ENCODE measurements at places on chromosomes 1 and 21.

DNA sequence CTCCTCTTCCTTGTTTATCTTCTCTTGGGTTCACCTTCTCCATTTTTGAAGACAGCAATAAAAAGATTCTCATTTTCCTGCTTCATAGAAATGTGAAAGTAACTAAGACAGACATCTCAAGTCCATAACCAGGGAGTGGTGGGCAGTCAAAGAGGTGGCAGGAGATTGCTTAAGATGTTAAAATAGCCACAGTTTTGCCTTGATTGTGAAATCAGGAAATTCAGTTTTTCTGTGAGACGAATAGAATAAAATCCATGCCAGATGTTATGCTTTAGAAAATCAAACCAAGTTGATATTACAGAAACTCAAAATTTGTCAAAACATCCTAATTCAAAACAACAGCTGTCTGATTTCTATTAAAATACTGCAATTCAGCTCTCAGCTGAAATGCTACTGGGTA, 57.2 kb downstream of the TNN start:
- no peak for DNase-seq

DNA sequence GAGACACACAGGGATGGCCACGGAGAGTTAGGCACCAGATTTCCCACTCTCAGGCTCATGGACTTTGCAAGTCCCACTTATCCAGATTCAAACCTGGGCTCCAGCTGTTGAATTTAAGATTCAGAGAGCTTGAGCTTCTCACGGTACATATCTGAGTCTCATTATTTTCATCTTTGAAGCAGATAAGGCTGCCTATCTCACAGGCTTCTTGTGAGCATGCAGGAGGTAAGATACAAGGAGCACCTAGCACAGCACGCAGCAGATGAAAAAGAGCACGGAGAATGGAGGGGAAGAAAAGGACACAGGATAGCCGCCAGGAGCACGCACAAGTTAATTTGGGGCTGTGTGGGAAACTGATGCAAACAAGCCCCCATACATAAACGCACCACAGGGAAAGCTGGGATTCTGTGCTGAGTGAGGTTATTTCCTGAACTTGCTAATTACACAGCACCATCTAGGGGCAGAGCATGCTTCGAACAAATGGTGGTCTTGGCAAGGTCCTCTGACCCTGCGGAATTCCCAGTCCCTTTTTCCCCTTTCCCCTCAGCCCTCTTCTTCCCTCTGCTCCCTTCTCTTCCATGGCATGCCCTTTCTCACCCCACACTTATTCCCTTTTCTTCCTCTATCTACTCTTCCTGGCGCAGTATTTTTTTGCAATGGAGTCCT, 134.7 kb upstream of the VANGL1 start:
- peak; percentile 63 for DNase-seq

- DNase-seq = no peak
Observed at GRCh38 chr1:211127166-211127565, 6.8 kb downstream of the KCNH1 start.

GRCh38 chr1:58395355-58395754, 151.2 kb downstream of the OMA1 start:
- peak; percentile 91 for DNase-seq

- no peak for DNase-seq
Observed at GRCh38 chr1:83055391-83056170, 943.4 kb downstream of the TTLL7 start.

GRCh38 chr1:96487971-96488370, 233.6 kb upstream of the PTBP2 start:
- no peak for DNase-seq
